ENCODE measurements at places on chromosomes 3 and 15.

- DNase-seq: no peak
Measured at GRCh38 chr15:28921336-28921735, 35.6 kb downstream of the APBA2 start.

DNA sequence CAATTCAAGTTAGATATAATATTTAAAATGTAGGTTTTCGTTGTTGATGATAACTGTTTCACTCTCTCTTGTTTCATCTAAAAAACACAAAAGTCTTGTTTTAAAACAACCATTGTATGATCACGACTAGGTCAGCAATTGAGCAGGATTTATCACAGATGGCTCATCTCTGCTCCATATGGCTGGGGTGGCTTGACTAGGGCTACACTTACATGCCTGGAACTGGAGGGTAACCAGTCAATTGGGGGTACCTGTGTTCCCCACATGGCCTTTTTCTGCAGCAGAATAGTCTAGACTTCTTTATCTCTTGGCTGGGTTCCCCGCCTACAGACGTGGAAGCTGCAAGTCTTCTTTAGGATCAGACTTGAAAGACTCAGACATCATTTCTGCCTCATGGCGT, 103.9 kb downstream of the ARPP21 start:
- no peak for DNase-seq

DNA sequence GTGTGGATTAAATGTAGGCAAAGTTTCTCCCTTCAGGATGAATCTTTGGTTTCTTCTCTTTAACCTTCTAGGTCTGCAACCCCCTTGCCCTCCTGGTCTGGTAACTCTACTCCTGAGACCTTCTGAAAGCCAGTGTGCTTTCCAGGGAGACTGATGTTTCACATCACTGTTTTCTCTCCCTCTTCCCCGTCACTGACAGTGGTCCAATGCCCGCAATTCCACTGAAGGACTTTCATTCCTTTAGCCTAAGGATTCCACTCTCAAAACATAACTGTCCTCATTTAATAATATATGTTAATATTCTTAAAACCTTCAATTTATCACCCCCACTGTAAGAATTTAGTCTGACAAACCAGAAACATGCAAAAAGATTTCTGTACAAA, 101.5 kb upstream of the CPNE4 start:
- no peak for DNase-seq

DNA sequence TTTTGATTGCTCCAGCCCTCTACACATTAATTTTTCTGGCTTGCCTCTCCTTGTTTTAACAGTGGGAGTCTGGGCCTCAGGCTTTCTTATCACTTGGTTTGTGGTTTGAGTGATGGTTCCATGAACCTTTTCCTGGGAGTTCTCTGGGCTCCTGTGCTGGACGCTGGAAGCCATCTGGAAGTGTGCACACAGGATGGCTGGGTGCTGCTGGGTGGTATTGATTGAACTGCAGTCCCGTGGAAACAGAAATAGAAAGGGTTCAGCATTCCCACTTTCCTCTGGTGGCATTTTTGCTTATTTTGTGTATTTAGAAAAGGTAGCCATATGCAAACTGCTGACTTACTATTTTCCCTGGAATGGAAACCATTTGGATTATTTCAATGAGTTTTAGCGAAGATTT, 25.6 kb downstream of the MITF start:
- DNase-seq: no peak

DNA sequence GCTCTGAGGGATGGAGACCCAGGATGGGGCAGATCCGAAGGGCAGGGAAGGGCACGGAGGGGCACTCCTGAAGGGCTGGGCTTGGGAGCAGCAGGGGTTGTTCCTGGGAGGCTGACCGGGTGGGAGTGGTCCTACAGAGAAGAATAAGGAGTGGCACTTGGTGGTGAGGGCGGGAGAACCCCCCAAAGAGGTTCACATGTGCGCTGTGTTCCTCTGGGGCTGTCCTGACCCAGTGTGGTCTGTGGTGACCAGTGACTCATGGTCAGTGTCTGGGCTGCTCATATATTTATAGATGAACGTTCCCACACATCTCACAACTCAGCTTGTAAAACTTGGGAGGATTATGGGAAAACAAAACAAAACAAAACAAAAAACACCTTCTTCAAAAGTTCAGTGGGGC, 10.0 kb downstream of the TRPM1 start:
- DNase-seq: no peak

DNA sequence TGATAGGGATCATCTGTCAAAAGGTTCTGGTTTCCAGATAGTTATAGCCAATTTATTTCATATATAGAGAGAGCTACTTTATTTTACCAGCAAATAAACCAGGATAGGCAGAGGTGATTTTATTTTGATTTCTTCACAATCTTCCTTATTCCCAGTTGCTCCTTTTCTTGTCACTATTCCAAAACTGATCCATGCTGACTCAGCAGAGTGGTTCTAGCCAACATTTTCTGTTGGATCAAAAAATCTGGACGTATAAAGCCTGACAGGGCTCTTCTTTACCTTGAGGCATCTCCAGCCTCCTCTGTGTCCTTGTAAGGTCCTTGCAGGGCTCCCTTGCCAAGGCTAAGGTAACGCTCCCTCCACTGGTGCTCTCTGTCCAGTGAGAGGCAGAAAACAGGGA, 15.8 kb downstream of the HDC start:
- DNase-seq: no peak

DNA sequence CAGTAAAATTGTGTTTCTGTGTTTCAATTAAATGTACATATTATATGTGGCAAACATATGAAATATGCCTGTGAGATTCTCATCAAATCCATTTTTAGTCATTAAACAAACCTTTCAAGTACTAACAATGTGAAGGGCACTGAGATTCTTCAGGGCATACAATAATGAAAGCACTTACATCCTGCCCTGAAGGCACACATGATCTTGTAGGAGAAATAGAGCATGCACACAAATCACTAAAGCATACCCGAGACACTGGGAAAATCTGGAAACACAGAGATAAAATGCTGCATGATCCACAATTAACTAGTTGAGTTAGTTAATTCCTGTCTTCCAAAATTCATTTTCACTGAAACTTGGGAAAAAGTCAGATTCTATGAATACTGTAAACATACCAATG, 810.5 kb upstream of the NECTIN3 start:
- DNase-seq: no peak

DNA sequence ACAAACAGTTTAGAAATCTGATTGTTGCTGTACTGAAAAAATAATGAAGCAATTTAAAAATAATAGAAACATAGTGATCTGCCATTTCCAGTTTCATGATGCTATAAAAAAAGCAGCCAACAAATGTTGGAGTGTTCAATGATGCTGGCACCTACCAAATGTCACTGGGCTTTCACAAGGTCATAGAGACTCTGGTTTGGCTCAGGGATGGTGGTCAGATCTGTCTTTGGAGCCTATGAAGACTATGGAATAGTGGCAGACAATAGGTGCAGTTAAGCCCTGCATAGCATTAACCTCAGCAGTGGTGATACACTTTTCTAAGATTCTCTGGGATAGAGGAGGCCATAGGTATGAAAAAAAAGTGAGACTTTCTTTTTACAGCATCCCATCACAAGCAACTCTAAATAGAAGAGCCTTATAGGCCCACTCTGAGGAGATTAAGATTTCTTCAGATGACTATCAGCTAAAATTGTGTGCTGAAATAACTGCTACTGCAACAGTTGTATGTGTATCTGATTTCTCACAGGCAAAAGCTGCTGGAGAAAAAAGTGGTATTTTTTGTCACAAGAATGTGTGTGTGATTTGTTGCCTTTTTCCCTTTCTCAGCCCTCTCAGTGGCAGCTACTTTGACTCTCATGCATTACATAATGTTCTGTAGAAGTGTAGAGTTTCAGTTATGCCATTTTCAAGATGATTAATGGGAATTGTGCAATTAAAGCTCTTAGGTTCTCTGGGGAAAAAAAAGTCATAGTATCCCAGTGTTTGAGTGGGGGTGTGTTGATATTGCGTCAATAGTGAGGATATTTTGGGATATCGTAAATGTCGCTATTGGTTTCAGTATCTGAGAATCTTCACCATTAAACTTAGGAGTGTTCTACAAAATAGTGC, 137.4 kb downstream of the MBNL1 start:
- no peak for DNase-seq

GRCh38 chr15:61685971-61686370, 374.3 kb downstream of the VPS13C start:
- DNase-seq: no peak

DNA sequence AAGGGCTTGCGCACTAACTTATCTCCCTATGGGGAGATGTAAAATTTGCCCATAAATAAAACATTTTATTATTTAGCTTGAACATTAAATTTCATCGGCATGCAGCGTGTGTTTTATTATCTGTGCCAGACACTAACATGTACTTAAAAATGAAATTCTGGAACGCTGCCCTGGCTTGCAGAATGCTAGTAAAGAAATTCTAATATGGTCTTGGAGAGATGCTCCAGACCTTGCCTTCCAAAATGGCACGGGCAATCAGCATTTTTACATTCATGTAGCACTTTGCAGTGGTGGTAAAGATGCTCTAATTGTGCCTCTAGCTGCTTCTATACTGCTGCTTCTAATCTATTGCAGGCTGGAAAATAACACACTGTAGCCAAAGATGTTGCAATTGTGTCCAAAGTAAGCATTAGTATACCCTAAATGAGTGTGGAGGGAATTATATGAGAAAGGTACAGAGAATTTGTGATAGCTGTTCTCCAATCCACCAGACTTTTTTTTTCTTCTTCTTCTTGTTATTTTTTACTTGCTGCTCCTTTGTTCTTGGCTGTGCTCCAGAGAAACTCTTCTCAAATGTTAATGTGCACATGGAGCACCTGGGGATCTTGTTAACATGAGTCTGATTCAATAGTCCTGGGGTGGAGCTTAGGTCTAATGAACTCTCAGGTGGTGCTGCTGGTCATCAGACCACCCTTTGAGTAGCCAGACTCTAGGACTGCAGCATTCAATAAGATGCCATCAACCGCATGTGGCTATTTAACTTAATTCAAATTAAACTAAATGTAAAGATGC, 47.3 kb downstream of the CRABP1 start:
- DNase-seq: no peak

DNA sequence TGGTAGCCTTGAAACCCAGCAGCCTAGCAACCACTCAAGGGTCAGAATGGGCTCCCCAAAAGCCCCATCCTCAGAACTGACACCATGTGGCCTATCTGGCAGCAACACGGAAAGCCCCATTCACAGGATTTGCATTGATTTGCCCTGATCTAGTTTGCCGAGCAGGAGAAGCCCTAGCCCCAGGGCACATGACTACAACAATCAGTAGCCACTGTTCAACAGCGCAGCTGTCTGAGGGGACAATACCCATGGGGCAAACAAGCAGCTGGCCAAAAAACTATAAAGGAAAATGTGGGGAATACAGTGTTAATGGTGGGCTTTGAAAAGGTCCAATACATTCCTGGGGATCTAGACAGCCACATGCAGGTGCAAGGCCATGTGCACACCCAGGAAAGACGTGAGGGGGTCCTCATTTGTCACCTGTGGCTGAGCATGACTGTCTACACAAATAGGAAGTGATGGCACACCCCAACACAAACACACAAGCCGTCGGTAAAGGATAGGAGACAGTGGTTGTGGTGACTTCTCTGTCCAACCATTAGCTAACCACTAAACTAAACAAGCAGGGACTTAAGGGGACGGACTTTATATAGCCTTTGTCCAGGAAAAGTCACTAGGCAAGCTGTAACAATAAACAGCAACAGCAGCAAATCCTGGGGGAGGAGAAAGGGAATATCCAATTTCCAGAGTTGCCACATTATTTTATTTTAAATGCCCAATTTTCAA, 113.7 kb downstream of the LRIG1 start:
- DNase-seq: no peak

DNA sequence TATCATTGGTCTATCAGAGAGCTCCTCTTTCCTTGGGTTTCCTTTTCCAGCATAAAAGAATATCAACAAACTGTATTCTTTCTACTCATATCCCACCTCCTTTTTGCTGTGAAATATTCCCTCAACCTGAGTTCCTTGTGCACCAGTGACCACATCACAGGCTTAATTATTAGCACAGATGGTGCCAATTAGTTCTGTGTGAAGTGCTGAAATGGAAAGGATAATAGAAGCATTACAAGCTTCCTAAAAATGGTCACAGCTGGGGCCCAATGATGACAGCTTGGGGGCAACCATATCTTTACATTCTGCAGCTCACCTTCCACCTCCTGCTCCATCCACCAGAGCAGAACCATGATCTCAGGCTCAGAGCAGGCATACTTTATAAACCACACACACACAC, 84.6 kb downstream of the ANO10 start:
- DNase-seq: no peak

DNA sequence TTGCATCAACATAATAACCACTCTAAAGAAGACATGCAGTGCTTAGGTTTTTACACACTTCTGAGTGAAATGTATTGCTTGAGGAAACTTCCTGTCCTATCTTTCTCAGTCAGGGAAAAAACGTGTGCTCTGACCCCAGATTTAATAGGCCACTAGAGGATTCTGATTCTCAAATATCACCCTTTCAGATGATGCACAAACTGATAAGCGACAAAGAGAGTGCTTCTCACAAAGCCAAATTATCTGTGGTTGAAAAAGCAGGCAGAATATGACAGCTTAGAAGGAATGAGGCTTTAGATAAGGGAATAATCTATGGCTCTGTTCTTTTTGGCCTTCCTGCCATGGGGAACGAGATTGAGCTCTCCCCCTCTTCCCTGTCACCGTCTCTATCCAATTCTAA, 583.4 kb upstream of the SGO1 start:
- DNase-seq: no peak

GRCh38 chr3:2166552-2166951, 67.9 kb downstream of the CNTN4 start:
- no peak for DNase-seq

DNA sequence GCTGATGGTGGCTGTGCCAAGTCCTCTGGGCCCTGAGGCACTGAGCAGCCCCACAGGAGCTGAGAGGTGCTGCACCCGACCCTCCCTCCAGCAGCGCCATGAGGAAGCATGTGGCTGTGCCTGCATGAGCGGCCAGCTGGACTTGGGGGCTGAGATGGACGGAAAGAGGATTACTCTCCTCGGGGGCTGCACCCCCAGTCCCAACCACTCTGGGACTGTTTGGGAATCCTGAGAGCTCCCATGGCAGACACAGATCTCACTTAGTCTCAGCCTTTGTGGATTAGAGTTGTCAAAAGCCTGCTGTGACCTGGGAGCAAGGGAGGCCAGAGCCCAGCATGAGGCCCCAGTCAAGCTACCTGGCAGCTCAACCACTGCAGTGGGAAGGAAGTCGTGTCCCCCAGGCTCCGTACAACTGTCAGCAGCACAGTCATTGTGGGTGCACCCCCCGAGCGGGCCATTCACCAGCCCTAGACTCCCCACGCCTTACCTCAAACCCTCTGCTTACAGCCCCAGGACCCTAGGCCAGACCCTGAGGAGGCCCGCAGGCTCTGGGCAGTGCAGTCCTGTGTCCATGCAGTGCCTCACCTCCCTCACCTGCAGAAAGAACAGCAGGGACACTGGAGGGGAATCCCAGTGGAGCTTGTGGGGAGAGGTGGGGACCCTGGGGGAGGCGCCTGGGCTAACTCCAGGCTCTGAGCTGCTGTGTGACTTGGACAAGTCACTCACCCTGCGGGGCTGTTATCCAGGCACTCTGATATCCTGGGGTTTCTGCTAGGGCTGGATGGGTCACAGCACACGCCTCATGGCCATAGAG, 17.1 kb downstream of the PRR23E start:
- DNase-seq: no peak

GRCh38 chr15:70199540-70200410, 102.1 kb upstream of the TLE3 start:
- no peak for DNase-seq
